Activated T-cell treated with anti-CD3 and anti-CD28 coated beads, Interleukin-2, amount 50 U/mL, for 72 hours (primary cell): ENCODE measurements at places on chromosomes 13 and 19.

GRCh38 chr19:1019980-1020867 is 699 bp downstream of the TMEM259 start:
- DNase-seq, result no peak

DNA sequence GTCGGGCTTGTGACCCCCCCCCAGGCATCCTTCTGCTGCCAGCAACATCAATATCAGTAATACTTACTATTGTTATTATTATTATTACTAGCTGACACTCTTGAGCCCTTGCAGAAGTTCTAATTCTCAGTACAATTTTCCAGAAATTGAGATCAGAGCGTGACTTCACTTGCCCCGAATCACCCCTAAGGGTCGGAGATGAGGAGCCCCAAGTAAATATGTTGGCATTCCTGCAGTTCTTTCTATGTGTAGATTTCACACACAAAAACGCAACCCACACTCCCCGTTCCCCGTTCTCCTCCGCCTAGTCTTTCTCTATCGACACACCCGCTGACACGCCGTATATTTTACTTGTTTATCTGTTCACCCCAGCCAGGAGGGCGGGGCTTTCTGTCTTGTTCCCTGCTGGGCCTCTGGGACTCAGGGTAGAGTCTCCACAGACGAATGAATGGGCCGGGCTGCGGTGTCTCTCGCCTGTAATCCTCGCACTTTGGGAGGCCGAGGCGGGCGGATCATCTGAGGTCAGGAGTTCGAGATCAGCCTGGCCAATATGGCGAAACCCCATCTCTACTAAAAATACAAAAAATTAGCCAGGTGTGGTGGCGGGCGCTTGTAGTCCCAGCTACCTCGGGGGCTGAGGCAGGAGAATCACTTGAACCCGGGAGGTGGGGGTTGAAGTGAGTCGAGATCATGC is 14.7 kb downstream of the TLE5 start:
- peak; percentile 66 for DNase-seq

DNA sequence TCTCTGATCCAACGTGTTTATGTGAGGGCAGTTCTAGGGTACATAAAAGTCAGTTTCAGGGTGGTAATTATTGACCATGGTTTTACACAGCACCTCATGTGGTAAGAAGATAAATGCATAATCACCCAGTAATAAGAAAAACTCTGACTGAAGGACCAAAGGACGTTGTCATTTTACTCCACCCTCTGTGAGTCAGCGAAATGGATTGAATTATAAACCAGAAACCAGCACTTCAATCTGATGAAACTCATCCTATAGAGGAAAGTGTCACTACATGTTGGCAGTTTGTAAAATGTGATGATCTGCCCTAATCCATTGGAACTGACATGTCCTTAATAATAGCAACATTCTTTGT is 406.8 kb downstream of the KLF5 start:
- no peak for DNase-seq

GRCh38 chr19:4896372-4896771 is 6.3 kb downstream of the ARRDC5 start:
- DNase-seq, result no peak

- no peak for DNase-seq
Observed at GRCh38 chr13:109028624-109029023, 399.2 kb downstream of the MYO16 start.

DNA sequence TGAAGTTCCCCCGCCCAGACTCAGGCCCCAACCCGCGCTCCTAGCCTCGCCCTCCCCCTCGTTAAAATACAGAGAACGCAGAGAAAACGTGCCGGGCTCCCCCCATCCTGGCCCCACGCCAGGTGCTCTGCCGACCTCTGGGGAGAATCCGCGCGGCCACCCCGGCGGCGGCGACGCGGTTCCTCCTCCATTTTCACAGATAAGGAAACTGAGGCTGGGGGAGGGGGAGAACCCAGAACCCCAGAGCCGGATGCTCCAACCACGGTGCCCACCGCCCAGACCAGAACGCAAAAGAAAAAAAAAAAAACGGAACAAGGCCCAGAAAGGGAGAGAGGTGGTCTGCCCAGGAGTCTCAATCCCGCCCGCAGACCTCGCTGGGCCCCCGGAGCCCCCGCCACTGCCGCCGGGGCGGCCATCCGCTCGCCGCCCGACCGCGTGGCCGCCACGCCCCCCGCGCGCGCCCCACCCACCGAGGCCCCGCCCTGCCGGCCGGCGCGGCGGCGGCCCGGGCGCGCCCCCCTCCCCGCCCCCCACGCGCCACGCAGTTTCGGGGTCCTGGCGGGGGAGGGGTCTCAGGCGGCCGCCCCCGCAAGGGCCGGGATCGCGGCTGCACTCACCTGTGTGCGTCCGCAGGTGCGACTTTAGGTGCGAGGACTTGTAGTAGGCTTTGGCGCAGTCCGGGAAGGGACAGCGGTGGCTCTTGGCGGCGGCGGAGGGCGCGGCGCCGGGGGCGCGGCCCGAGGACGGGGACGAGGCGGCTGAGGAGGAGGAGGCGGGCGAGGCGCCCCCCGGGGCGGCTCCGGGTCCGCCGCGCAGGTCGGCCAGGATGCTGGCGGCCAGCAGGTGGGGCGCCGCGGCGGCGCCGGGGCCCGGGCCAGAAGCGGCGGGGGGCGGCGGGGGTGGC is 703 bp downstream of the KLF16 start:
- DNase-seq, result peak; percentile 67

DNA sequence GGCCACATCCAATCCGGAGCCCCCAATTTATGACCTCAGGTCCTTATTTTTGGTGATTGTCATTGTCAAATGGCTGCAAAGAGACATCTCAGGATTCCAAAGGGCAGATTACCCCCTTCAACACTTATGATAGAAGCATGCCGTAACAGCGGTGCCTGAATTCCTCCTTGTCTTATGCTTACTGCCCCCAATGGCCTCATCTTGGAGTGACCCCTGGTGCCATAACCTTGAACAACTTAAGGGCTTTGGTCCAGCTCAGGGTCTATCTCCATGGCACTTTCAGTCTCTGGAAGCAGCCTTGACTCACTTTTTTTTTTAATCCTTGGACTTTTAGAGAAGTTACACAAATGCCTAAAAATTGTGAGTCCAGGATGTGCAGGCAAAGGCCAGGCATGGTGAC is 171.6 kb upstream of the ZNF507 start:
- no peak for DNase-seq

- no peak for DNase-seq
Observed at GRCh38 chr13:45928843-45929242, 77.3 kb upstream of the SIAH3 start.

DNA sequence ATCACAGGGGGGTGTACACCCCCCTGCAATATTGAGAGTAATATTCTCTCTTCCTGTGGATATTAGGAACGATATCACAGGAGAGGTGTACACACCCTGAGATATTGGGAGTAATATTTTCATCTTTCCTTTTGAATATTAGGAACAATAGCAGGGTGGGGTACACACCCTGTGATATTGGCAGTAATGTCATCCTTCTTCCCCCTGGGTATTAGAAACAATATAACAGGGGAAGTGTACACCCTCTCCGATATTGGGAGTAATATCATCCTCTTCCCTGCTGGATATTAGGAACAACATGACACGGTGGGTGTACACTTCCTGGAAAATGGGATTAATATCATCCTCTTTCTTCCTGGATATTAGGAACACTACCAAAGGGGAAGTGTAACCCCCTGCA is 57.8 kb upstream of the CEACAM21 start:
- DNase-seq, result no peak

DNA sequence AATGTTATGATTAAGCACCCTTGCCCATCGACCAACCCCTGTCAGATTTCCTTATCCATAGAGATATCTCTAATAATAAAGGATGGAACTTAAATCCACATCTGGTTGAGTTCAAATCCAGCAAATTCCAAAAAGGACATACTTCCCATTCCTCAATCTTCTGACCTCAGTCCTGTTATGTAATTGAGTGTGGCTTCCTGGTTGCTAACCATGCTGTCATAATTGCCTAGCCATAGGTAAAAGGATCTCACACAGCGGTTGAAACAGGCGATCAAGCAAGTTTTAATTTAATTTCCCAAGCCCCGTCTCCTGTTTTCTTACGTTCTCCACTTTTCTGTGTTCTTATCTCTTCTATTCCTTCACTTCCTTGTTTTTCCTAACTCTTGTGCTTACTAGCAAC is 550.3 kb downstream of the GPC6 start:
- no peak for DNase-seq

DNA sequence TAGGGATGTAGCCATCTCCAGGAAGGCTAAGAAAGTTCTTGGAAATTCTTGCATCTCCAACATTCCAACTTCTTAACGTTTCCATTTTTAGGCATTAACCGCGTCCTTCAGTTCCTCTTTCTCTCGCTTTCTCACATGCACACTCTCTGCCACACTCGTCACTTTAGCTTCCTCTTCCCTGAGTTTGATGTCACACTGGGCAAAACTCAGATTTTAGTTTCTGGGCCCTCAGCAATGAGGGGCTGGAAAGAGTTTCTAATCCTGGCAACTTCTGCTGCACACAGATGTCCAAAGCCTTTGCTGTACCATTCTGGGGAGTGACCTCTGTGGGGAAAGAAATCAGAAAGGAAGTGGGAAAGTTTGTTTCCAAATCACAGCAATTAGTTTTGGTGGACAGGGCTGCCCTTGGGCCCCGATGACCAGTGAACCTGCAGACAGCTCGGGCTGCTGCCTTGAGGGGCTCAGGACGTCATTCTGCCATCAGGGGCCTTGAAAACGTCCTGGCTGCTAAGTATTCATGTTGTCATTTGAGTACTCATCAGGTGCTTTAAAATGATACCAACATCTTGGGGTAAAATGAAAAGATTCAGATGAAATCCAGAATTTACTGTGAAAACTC is 89.3 kb downstream of the KL start:
- DNase-seq, result no peak

- DNase-seq, result no peak
Observed at GRCh38 chr19:13396250-13397080, 109.8 kb downstream of the CACNA1A start.

DNA sequence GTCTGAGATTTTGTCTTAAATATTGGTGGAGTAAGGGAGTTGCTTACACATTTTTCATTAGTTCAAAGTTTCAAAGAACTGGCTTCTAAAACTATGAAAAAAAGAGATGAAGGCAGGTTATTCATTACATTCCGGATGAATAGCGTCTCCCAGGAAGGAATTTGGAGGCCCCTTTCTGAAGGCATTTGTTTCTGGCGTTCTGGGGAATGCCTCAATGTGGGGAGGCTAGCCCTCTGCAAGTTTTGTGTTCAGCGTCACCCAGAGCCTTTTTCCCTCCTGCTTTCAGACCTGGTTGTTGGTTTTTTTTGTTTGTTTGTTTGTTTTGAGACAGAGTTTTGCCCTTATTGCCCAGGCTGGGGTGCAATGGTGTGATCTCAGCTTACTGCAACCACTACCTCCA is 21.0 kb downstream of the FAM124A start:
- no peak for DNase-seq

DNA sequence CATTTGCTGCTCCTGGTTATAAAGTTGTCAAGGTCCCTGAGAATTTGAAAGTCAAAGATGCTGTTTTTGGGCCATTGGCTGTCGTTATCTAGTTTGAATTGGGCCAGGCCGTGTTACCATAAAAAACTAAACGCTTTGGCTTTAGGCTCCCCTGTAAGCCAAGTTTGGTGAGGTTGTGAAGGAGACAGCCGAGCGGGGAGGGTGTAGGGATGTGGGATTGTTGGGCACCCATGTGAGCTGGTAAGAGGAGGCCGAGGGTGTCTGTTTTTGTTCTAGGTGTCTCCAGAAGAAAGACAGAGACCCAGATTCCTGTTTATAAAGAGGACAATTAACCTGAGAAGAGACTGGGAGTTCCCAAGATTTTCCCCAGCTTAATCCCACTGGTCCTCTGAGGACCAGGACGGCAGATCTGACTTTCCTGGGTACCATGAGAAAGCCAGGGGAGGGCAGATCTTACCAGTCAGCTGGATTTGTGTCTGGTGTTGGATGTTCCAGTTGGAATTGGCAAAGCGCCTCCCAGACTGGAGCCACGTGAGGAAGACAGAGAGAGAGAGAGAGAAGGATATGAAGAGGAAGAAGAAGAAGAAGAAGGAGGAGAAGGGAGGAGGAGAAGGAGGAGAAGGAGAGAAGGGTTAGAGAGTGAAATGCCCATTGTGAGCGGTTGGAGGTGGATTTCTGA is 25.1 kb downstream of the TMEM255B start:
- no peak for DNase-seq

GRCh38 chr13:59476366-59476765 is 687.4 kb downstream of the DIAPH3 start:
- no peak for DNase-seq

DNA sequence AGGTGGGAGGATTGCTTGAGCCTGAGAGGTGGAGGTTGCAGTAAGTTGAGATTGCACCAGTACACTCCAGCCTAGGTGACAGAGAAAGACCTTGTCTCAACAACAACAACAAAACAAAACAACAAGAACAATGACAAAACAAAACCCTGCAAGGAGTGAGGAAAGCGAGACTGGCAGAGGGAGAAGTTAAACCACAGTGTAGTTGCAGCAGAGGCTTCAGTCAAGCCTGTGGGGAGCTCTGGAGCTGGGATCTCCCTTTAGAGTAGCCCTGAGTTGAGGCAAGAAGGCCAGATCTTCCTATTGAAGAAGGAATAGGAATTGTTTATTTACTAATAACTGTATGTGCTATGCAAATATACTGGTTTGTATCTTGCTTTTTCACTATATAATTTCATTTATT is 25.3 kb upstream of the RNASEH2B start:
- DNase-seq, result no peak

GRCh38 chr19:39130337-39131254 is 5.0 kb downstream of the PAK4 start:
- DNase-seq, result no peak

DNA sequence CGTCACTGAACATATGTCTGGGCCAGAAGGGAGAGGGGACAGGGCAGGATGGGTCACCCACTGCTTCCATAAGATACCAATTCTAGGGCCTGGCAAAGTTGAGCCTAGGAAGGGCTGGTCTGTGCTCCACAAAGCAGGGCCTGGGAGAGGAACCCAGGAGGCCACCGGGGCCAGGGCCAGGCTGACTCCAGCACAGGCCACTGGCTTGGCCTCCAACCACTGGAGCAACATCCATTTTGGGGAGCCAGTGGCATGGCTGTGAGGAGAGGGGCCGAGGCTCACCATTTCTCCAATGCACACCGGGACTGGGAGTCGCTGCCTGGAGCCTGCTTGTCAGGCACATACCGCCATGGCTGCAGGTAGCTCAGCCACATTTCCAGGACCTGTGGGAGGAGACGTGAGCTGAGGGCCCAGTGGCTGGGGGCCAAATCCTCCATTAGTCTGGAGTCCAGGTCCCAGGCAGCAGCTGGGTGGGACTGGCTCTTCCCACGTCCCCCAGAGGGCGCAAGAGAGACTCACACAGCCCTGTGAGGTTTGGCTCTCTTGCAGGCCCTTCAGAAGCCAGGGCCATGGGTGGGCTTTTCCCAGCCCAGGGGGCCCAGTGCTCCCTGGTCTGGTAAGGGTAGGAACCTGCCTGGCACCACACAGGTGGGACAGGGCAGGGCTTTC is 27.7 kb downstream of the TUBA3C start:
- peak; percentile 19 for DNase-seq

GRCh38 chr19:14023404-14024235 is 4.3 kb upstream of the RLN3 start:
- no peak for DNase-seq

GRCh38 chr13:86608701-86609100 is 809.5 kb upstream of the SLITRK6 start:
- no peak for DNase-seq

GRCh38 chr13:86906127-86906874 is 764.9 kb upstream of the SLITRK5 start:
- no peak for DNase-seq
